ENCODE measurements at places on chromosomes 11 and 22. TPM values are rescaled to one million over a fixed set of nuclear protein-coding genes. Genes with fewer than 3 reads are reported as not detected.

The OR51I1 gene
- total RNA-seq, result not detected

The MMP12 gene
- not detected for total RNA-seq

The BEST1 gene
- total RNA-seq, result 1.7 TPM

The OPCML gene
- total RNA-seq, result not detected

The TEX54 gene
- not detected for total RNA-seq

The PATE2 gene
- total RNA-seq, result not detected

The ANGPTL5 gene
- total RNA-seq, result not detected

The RFPL2 gene
- not detected for total RNA-seq

The TRIM49 gene
- not detected for total RNA-seq

The TMEM86A gene
- total RNA-seq, result 0.45 TPM

The HOATZ gene
- total RNA-seq, result 0.50 TPM
